ENCODE measurements at places on chromosomes 1 and 21. TPM values are rescaled to one million over a fixed set of nuclear protein-coding genes. Genes with fewer than 3 reads are reported as not detected.

DNA sequence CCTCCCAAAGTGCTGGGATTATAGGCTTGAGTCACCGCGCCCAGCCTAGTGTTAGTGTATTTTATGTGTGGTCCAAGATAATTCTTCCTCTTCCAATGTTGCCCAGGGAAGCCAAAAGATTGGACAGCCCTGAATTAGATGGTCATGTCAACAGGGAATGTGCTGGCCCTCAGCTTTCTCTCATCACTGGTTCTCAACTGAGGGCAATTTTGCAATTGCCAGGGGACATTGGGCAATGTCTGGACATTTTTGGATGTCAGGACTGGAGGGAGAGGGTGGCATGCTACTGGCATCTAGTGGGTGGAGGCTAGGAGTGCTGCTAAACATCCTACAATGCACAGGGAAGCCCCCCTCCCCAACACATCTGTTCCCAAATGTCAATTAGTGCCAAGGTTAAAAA is 95.0 kb downstream of the LAMC2 start:
- DNase-seq: no peak
- no peak overlapping the region for H3K27ac ChIP-seq
- H3K4me1 ChIP-seq: peaks cover 3% of the 10 kb centered on the region
- no peaks in the 10 kb centered on the region for H3K36me3 ChIP-seq
- no peaks in the 10 kb centered on the region for H3K27me3 ChIP-seq

DNA sequence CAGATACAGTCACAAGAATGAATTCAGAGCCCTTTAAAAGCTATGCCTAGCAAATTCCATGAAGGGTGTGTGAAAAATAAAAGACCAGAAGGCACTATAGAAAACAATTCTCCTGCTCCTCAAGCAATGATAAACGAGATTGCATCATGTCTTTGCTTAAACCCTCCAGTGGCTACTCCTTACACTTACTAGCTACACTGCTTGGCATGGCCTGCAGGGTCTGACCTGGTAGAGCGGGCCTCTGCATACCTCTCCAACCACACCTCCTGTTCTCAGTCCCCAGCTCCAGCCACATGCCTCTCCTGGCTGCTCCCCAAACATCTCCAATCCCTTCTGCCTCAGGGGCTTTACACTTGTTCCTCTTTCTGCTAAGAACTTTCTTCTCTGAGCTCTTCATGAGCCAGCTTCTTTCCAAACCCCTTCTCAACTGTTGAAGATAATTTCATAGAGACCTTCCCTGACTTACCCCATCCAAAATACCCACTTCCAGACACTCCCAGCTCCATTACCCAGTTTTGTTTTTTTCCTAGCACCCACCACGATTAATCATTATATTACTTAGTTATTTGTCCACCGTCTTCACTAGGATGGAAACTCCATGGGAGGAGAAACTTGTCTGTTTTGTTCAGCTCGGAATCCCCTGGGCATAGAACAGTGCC is 11.2 kb upstream of the CREG1 start:
- H3K4me1 ChIP-seq: no peaks in the 10 kb centered on the region
- no peak for DNase-seq
- no peak overlapping the region for H3K4me3 ChIP-seq
- H3K27me3 ChIP-seq: no peaks in the 10 kb centered on the region

The AGPAT3 gene
- 86.2 TPM for total RNA-seq

The ENTREP3 gene
- 22.8 TPM for total RNA-seq

DNA sequence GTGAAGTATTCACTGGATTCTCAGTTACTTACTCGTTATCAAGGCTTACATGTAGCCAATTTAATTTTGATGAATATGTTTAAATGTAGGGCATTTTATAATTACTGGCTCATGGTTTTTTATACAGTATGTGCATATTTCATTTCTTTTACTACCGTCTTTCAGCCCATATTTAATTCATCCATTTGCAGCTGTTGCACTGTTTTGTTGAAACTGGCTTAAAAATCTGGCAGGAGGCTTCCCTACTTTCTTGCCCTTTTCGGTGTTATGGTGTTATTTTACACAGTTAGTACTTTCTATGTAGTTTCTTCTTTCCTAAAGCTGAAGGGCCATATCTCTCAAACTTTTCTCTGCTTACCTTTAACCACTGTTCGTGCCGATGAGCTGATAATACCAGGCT is 54.2 kb downstream of the ITSN1 start:
- no peak overlapping the region for H3K27ac ChIP-seq
- peaks cover 3% of the 10 kb centered on the region for H3K4me1 ChIP-seq
- DNase-seq: no peak

GRCh38 chr1:17089506-17089905 is 29.7 kb downstream of the PADI2 start:
- H3K27ac ChIP-seq: no peak overlapping the region
- H3K27me3 ChIP-seq: no peaks in the 10 kb centered on the region
- H3K36me3 ChIP-seq: no peaks in the 10 kb centered on the region
- no peak overlapping the region for H3K4me3 ChIP-seq
- no peak for DNase-seq

The PTPRU gene
- 53.6 TPM for total RNA-seq

GRCh38 chr1:99786751-99787501 is 20.5 kb upstream of the FRRS1 start:
- no peaks in the 10 kb centered on the region for H3K27me3 ChIP-seq
- no peaks in the 10 kb centered on the region for H3K36me3 ChIP-seq
- H3K4me1 ChIP-seq: no peaks in the 10 kb centered on the region
- H3K4me3 ChIP-seq: no peak overlapping the region
- no peak overlapping the region for H3K27ac ChIP-seq

The F13B gene
- not detected for total RNA-seq

- no peak overlapping the region for H3K27ac ChIP-seq
- peaks cover 3% of the 10 kb centered on the region for H3K4me1 ChIP-seq
- no peaks in the 10 kb centered on the region for H3K27me3 ChIP-seq
- no peaks in the 10 kb centered on the region for H3K36me3 ChIP-seq
Observed at GRCh38 chr1:30727824-30728223, 4.4 kb upstream of the MATN1 start.

- DNase-seq: no peak
- no peaks in the 10 kb centered on the region for H3K36me3 ChIP-seq
- H3K4me1 ChIP-seq: no peaks in the 10 kb centered on the region
- no peak overlapping the region for H3K4me3 ChIP-seq
- no peaks in the 10 kb centered on the region for H3K27me3 ChIP-seq
Observed at GRCh38 chr1:17191990-17192242, 13.0 kb upstream of the PADI1 start.

- H3K4me1 ChIP-seq: peaks cover 5% of the 10 kb centered on the region
- no peaks in the 10 kb centered on the region for H3K27me3 ChIP-seq
- DNase-seq: peak; percentile 91
- peak within 1 kb of the TSS; percentile 50 for H3K4me3 ChIP-seq
Observed at GRCh38 chr1:8317647-8318381, at the start of gene SLC45A1. Gene SLC45A1, plus strand, starts transcription at chr1:8318114. Its CDS starts 6,216 bp downstream, at chr1:8324330.

- H3K4me3 ChIP-seq: no peak overlapping the region
- no peak overlapping the region for H3K27ac ChIP-seq
- DNase-seq: no peak
- H3K4me1 ChIP-seq: no peaks in the 10 kb centered on the region
Observed at GRCh38 chr1:29062157-29062942, 61.4 kb downstream of the TMEM200B start.

DNA sequence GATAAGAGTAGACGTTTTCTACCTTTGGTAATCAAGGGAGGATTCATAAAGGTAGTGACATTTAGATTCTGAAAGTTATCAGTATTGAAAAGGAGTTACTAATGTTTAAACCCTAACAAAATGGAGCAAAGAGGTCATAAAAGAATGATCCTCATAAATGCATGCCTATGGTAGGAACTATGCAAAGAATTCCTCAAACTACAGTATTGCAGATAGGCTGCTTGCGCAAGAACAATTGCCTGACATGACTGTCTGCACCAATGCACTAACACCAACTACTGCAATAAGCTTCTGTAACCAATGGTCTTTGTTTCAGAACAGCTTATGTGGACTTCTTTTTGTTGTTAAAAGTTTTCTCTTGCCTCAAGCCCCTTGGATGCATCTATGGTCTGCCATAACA is 597.3 kb upstream of the ADGRL4 start:
- H3K36me3 ChIP-seq: no peaks in the 10 kb centered on the region
- no peak for DNase-seq
- H3K27ac ChIP-seq: no peak overlapping the region
- H3K4me3 ChIP-seq: no peak overlapping the region
- no peaks in the 10 kb centered on the region for H3K4me1 ChIP-seq

The IFI44 gene
- total RNA-seq: 42.3 TPM

The HSD3B1 gene
- not detected for total RNA-seq

The GBP6 gene
- total RNA-seq: not detected

- H3K4me3 ChIP-seq: no peak overlapping the region
- no peaks in the 10 kb centered on the region for H3K36me3 ChIP-seq
- no peaks in the 10 kb centered on the region for H3K4me1 ChIP-seq
- no peak for DNase-seq
Observed at GRCh38 chr1:117007719-117008013, 6.1 kb downstream of the CD101 start.

GRCh38 chr1:87252406-87252805 is 76.3 kb upstream of the LMO4 start:
- H3K36me3 ChIP-seq: no peaks in the 10 kb centered on the region
- H3K27me3 ChIP-seq: no peaks in the 10 kb centered on the region
- H3K4me3 ChIP-seq: no peak overlapping the region
- no peak for DNase-seq
- H3K27ac ChIP-seq: no peak overlapping the region
- H3K4me1 ChIP-seq: no peaks in the 10 kb centered on the region

The OR10J4 gene
- total RNA-seq: not detected

DNA sequence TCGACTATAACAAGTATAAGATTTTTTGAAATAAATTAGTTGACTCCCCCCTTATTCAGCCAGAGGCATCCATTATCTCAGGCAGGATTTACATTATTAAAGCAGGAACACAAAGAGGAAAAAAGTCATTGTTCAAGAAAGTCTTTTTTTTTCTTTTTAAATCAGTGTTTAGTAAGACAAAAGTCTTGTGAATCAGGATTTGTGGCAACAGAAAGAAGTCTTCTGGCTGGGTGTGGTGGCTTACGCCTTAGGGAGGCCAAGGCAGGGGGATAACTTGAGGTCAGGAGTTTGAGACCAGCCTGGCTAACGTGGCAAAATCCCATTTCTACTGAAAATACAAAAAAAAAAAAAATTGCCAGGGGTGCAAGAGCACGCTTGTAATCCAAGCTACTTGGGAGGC is 505.5 kb downstream of the LMO4 start:
- H3K4me3 ChIP-seq: no peak overlapping the region
- H3K27ac ChIP-seq: no peak overlapping the region
- no peaks in the 10 kb centered on the region for H3K36me3 ChIP-seq

DNA sequence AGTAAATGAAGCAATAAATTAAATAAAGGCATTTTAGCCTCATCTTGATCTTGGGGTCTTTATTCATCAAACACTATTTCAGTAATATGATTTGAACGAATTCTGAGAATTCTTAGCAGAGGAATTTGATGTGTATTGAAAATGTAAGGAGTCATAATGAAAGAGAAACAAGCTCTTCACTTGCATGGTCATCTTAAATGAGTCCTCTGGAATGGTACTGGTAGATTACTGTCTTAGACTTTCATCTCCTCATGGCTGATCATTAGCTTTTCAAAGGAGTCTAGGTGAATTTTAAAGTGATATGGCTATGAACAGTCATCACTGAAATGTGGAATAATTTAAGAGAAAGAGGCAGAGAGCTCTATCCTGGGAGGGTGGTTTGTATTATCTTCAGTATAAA is 30.0 kb downstream of the PRRC2C start:
- H3K4me3 ChIP-seq: no peak overlapping the region
- no peaks in the 10 kb centered on the region for H3K27me3 ChIP-seq
- DNase-seq: no peak
- H3K27ac ChIP-seq: no peak overlapping the region
- no peaks in the 10 kb centered on the region for H3K4me1 ChIP-seq

DNA sequence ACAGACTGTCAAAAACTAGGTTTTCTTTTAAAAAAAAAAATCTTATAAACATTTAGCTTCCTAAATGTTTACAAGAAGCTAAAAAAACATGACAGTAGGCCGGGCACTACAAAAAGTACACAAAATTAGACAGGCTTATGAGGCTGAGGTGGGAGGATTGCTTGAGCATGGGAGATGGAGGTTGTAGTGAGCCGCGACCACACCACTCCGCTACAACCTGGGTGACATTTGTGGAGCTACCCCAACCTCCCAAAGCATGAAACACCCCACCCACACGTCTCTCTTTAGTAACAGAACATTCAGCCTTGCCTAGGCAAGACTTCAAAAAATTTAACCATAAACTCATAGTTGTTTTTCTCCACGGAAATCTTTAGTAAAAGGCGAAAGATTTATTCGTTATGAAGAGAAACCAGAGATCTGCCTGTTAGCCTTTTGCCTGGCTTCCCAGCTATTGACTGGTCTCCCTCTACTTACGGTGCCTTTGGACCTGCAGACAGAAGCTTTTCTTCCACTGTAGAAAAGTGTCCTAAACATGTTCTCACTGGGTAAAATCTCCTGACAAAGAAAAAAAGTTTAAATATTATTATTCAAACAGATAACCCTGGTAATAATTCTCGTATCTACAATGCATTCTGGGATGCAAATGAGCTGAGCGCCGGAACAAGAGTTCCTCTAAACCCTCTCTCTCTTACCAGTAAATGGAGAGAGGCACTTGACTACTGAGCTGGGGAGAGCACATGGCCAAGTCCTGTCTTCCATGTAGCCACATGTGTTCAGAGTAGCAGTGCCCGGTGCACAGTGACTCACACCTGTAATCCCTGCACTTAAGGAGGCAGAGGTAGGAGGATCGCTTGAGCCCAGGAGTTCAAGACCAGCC is 9.2 kb downstream of the RNU5D-1 start:
- no peaks in the 10 kb centered on the region for H3K27me3 ChIP-seq
- H3K36me3 ChIP-seq: no peaks in the 10 kb centered on the region
- H3K27ac ChIP-seq: no peak overlapping the region
- H3K4me1 ChIP-seq: no peaks in the 10 kb centered on the region
- H3K4me3 ChIP-seq: no peak overlapping the region

The OLIG2 gene
- total RNA-seq: not detected

The SHC1 gene
- total RNA-seq: 153 TPM

GRCh38 chr1:81681601-81682266 is 119.0 kb upstream of the ADGRL2 start:
- H3K27ac ChIP-seq: no peak overlapping the region
- no peak overlapping the region for H3K4me3 ChIP-seq
- H3K4me1 ChIP-seq: peaks cover 4% of the 10 kb centered on the region

The LCE2B gene
- not detected for total RNA-seq

- no peaks in the 10 kb centered on the region for H3K36me3 ChIP-seq
- no peaks in the 10 kb centered on the region for H3K27me3 ChIP-seq
- H3K27ac ChIP-seq: no peak overlapping the region
Observed at GRCh38 chr1:203122159-203122558, 5.4 kb upstream of the ADORA1 start.

- H3K4me3 ChIP-seq: no peak overlapping the region
- peaks cover 3% of the 10 kb centered on the region for H3K36me3 ChIP-seq
- no peaks in the 10 kb centered on the region for H3K27me3 ChIP-seq
- DNase-seq: no peak
Observed at GRCh38 chr1:8359617-8360481, 41.9 kb downstream of the SLC45A1 start.

DNA sequence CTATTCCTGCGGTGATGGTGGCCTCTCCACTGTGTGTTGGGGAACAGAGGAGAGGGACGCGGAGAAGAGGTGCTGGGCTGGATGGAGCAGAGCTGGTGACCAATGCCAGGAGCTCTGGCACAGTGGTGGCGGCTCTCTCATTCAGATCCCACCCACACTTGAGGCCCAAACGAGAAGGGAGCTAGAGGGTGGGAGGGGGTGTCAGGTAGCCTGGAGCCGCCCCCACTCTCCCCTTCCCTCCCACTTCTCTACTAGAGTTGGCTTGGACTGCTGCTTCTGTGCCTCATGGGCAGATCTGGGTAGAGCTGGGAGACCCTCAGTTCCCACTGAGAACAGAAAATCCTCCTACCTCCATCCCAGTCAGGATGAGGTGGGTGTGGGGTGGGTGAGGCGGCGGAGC is 3.5 kb downstream of the TTC39A start:
- no peak overlapping the region for H3K27ac ChIP-seq
- H3K4me3 ChIP-seq: no peak overlapping the region
- H3K27me3 ChIP-seq: no peaks in the 10 kb centered on the region
- peaks cover 14% of the 10 kb centered on the region for H3K4me1 ChIP-seq
- no peak for DNase-seq
- no peaks in the 10 kb centered on the region for H3K36me3 ChIP-seq

Measured in kidney (tissue), 22 donors.